ENCODE measurements at places on chromosomes 6 and 20. TPM values are rescaled to one million over a fixed set of nuclear protein-coding genes. Genes with fewer than 3 reads are reported as not detected.

The NTSR1 gene
- 1.0 TPM for polyA plus RNA-seq

The ZMYND8 gene
- polyA plus RNA-seq, result 39.6 TPM

The RNF8 gene
- polyA plus RNA-seq, result 30.7 TPM

The FAM184A gene
- polyA plus RNA-seq, result 10.2 TPM

The SYCP2 gene
- 4.9 TPM for polyA plus RNA-seq

The SULF2 gene
- polyA plus RNA-seq, result 69.6 TPM

The AVP gene
- not detected for polyA plus RNA-seq

The FKBP5 gene
- 24.9 TPM for polyA plus RNA-seq

The B3GAT2 gene
- 1.3 TPM for polyA plus RNA-seq

The MUC22 gene
- not detected for polyA plus RNA-seq

The SLC9A8 gene
- polyA plus RNA-seq, result 8.1 TPM

The GTSF1L gene
- not detected for polyA plus RNA-seq

The TBC1D7 gene
- 39.8 TPM for polyA plus RNA-seq

The ADTRP gene
- polyA plus RNA-seq, result 2.9 TPM

The EFCAB8 gene
- 0.06 TPM for polyA plus RNA-seq

The TRAPPC3L gene
- 0.37 TPM for polyA plus RNA-seq

The BMP5 gene
- polyA plus RNA-seq, result 2.9 TPM

The HLA-F gene
- polyA plus RNA-seq, result 4.7 TPM

The SLC23A2 gene
- polyA plus RNA-seq, result 20.5 TPM

The OR2J1 gene
- not detected for polyA plus RNA-seq

The GPR63 gene
- polyA plus RNA-seq, result 2.8 TPM

The PRKN gene
- polyA plus RNA-seq, result 11.0 TPM

The FAXC gene
- polyA plus RNA-seq, result 6.9 TPM

The TNNC2 gene
- not detected for polyA plus RNA-seq

The ZNF335 gene
- 10.5 TPM for polyA plus RNA-seq

The TLDC2 gene
- polyA plus RNA-seq, result 4.8 TPM

The ZKSCAN4 gene
- 11.9 TPM for polyA plus RNA-seq

The HLA-DOA gene
- 5.4 TPM for polyA plus RNA-seq

The HSPA1A gene
- 83.5 TPM for polyA plus RNA-seq

The TREML2 gene
- polyA plus RNA-seq, result 0.10 TPM

The RBM24 gene
- 1.2 TPM for polyA plus RNA-seq

The RNF217 gene
- polyA plus RNA-seq, result 14.9 TPM

The WFDC10B gene
- polyA plus RNA-seq, result not detected
